Activated naive CD4-positive, alpha-beta T cell (primary cell): ENCODE measurements at places on chromosomes 3 and 15.

DNA sequence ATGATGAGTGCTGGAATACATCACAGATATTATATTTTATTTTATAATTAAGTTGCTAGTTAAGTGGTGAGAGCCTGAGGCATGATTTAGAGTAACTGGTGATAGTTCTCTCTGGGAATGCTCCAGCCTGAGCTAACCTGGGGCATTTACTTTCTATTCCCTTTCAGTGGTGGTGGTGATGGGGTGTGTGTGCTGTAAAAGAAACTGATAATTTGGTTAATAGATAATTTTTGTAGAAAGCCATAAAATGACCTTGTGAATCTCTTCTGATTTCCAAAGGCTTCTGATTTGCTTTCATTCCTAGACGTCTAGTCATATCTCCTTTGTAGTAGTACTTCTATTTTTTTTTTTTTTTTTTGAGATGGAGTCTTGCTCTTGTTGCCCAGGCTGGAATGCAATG lies 46.8 kb upstream of the DPPA4 start:
- no peak for DNase-seq

DNA sequence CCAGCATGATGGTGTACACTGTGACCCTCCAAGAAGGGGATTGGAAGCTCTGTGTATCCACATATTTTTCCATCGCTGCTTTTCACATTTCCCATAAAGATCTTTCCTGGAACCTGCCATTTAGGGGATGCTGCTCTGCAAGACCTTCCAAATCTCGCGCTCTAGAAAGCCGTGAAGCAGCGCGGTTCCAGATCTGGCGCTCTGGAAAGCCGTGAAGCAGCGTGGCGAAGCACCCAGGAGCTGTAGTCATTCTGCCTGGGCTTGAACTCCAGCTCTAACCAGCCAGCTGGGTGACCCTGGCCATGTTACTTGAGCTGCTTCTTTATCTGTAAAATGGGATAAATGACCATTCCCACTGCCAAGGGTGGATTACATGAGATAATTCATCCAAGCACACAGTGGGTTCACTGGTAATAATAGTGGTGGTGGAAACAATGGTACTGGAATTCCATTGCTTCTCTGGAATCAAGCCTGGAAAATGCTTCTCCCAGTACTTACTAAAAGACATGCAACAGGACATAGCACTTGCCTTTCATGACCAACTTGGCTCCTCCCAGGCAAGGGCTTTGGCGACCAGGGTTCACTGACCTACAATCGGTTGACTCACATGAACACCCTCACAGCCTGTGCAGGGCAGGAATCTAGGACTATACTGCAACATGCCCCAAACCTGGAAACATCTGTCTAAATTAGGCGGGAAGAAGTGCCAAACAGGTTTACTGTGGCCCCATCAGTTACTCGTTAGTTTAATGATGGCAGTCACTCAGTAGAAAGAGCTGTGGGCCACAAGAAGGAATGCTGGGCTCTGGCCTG lies 70.7 kb downstream of the XXYLT1 start:
- no peak for DNase-seq

- DNase-seq, result no peak
Measured at GRCh38 chr3:15630646-15631350, 29.3 kb downstream of the BTD start.

GRCh38 chr15:59224474-59224873 lies 17.8 kb downstream of the LDHAL6B start:
- DNase-seq, result no peak
